ENCODE measurements at places on chromosomes 11 and 22.

GRCh38 chr11:119538753-119539152, 115.8 kb upstream of the THY1 start:
- DNase-seq = no peak

DNA sequence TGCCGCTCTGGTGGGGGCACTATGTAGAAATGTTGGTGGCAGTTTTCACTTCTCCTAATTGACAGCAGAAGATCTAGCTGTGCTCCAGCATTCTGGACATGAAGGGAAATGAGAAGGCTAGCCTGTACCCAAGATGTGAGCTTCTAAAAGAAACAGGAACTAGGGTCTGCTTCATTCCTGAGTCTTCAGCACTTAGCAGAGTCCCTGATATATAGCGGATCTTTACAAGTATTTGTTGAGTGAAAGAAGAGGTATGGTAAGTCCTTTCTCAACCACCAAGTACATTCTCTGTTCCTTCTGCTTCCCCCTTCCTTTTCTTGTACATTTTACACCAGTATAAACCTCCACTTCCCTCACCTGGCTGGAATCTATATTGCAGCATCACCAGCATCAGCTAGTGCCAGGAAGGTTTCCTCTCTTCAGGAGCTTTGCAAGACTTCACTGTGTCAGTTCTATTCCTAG, 408.3 kb upstream of the CADM1 start:
- DNase-seq = no peak

DNA sequence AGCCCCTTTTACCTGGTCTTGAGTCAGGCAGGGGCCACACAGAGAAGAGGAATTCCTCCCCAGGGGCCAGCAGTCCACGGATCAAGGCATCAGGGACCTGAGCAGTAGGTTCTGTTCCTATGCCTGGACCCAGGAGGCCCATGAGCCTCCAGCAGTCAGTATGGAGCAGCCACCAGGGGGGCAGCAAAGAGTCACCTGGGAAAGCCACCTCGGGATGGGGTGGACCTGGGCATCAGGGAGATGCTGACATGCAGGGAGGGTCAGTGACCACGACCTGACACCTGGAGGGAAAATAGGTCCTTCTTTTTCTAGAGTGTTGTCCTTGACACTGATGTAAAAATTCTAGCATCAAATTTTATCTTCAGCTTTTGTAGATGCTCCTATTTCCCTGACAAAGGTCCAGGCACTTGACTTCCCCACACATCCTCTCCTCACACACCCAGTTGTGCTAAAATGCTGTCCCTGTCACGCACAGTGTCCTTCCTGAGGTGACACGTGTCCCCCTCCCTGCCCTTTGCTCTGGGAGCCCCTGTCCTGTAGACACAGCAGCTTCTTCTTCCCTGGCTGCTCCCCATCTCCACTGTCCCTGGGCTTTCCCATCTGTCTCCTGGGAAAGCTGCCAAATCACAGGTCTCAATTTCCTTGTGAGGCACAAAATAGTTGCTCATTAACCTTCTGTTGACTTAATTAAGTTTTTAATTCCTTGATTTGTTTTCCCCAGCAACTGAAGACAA, 70.0 kb upstream of the IGLL5 start:
- DNase-seq = no peak

DNA sequence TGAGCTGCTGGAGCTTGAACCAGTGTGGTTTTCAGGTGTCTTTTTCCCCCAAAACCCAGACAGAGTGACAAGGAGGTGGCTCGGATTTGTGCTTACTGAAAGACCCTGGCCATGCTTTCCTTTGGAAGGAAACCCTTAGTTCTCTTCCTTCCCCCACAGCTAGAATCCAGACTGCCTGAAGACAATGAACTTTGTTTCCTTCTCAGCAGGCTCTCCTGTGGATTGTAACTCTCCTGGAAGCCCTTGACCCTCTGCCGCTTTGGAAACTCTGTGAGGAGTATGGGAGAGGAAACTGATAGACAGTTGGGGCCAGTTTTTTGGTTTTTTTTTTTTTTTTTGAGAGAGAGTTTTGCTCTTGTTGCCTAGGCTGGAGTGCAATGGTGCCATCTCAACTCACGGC, 62.1 kb upstream of the SESN3 start:
- no peak for DNase-seq

- no peak for DNase-seq
These were observed 24.9 kb upstream of the GNB1L start for GRCh38 chr22:19879643-19879991.

DNA sequence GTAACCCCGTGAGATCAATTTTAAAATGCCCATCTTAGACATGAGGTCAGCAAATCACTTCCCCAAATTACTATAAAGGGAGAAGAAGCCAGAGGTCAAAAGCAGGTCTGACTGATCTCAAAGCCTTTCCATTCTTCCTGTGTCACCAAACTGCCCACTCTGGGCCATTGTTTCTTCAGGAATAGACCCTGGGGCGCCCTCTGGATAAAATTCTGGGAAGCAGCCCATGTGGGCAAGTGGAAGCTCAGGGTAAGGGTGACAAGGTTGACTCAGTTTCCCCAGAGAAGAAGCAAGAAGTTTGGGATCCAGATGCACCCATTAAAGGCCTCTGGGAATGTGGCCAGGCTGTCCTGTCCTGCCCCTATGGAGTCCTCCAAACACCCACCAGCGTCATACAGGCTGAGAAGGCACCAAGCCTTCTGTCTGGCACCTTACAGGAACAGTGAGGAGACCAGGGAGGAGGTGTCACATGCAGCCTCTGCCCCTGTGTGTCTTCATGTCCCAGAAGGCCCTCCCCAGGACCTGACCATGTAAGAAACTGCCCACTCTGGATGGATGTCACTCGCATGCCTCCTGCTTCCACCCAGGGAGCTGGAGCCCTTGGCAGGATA, 50.1 kb downstream of the CHST1 start:
- DNase-seq = no peak

- no peak for DNase-seq
These were observed 7.3 kb upstream of the SCGB1A1 start for GRCh38 chr11:62411524-62411923.

DNA sequence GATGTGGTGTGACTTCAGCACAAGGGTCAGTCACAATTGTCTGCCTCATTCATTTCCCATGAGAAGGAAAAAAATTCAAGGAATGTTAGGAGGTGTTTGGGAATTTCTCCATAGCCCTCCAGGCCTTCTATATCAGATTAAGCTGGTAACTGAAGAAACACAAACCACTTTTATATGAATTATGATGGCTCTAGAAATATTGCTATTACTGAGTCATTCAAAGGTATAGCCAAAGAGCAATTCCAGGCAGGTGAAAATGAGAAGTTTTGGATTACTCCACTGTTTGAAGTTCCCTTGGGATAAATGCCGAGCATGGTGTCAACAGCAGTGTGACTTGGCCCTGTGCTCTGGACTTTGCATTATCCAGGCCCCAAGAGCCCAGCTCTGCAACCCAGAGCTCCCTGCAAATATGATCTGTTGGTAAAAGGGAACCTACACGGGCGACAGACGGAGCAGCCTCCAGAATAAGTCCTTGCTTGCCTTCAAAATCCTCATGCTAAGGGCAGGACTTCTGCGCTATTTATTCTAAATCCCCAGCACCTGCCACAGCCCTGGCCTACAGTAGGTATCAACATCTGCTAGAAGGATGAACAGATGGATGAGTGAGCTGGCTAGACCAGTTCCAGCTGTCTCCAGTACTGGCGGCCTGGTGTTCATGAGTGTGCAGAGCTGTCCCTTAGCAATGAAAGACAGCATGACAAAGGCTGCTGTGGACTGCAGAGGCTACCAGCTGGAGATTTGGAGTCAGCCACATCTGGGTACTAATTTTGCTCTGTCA, 67.5 kb upstream of the ZBED5 start:
- DNase-seq = no peak

DNA sequence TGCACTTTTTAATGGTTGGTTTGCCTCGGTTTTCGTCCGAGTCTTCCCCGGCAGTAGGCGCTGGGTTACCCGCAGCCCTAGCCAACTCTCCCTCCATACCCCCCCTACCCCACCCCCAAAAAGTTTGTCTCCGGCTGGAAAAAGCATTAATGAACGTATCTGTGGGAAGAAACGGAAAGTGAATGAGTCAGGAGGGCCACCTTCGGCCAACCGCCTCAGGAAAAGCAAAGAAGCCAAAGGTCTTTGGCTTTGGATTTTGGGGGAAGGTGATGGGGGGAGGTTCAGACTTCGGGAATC, 508 bp upstream of the FLI1 start:
- DNase-seq = no peak

DNA sequence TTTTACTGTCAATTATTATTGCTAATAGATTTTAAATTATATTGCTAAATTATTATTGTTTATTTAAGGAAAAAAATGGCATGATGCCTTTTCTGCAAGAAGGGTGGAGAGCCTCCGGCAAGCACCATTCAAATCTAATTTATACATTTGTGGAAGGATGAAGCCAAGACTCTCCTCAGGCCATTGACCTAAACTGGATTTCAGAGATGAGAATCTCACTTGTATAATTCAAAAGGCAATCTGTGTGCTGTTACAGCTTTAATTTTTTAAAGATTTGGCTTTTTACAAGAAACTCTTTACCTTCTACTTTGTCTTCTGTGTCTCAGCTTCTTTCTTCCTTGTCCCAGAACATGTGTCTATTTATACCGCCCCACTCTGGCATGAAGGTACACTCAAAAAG, 722.5 kb downstream of the ETS1 start:
- no peak for DNase-seq

DNA sequence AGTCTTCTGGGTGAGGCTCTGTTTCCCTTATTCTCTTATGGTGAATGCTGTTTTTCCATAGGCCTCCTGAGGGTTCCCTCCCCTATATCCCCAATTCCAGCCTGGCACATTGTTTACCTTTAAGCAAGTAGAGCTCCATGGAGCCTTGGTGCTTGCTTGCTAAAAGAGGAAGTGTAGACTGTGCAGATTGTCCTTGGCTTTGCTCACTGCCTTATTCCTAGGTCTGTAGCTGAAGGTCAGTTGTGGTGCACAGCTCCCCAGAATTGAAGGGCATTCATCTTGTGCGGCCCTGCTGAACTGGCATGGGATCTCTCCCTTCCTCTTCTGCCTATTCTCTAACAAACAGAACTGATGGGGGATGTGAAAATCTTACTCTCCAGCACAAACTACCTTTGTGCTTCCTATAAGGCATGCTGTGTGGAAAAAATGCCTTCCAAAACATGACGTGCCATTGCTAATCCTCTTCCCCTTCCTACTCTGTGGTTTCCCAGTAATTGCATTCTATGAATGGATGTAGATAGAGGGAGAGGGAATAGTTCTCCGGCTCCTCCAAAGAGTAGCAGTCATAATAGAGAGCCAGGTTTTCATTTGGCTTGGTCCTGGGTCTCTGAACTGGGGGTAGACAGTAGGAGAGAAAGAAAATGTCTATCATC, 34.2 kb upstream of the PLET1 start:
- DNase-seq = no peak

GRCh38 chr22:43262990-43263644, 76.2 kb upstream of the TTLL12 start:
- DNase-seq = no peak

GRCh38 chr11:100105255-100105981, 581.7 kb upstream of the ARHGAP42 start:
- no peak for DNase-seq

- no peak for DNase-seq
These were observed 85.2 kb downstream of the TSPAN18 start for GRCh38 chr11:44811841-44812448.

- DNase-seq = no peak
These were observed 6.9 kb downstream of the FAM168A start for GRCh38 chr11:73590991-73591390.

GRCh38 chr11:118838905-118839553, 44.7 kb upstream of the CXCR5 start:
- DNase-seq = no peak

DNA sequence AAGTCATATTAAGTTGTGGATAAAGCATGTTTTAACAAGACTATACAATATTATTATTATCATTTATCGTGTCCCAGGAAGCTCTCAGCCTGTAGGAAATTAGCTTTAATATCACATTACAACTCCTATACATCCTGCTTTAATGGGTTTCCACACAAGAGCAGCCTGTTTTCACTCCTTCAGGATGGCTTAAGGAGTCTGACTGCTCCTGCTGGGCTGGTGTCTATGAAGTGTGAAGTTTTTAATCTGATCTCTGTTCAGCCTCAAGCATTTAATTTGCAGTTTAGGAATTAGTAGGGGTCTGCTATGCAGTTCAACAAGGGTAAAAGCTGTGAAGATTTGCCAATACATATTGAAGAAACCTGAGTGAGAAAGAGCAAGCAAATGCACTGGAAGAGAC, 653.4 kb upstream of the LRRC4C start:
- no peak for DNase-seq

- DNase-seq = no peak
These were observed 11.4 kb downstream of the GGA1 start for GRCh38 chr22:37619991-37620390.

DNA sequence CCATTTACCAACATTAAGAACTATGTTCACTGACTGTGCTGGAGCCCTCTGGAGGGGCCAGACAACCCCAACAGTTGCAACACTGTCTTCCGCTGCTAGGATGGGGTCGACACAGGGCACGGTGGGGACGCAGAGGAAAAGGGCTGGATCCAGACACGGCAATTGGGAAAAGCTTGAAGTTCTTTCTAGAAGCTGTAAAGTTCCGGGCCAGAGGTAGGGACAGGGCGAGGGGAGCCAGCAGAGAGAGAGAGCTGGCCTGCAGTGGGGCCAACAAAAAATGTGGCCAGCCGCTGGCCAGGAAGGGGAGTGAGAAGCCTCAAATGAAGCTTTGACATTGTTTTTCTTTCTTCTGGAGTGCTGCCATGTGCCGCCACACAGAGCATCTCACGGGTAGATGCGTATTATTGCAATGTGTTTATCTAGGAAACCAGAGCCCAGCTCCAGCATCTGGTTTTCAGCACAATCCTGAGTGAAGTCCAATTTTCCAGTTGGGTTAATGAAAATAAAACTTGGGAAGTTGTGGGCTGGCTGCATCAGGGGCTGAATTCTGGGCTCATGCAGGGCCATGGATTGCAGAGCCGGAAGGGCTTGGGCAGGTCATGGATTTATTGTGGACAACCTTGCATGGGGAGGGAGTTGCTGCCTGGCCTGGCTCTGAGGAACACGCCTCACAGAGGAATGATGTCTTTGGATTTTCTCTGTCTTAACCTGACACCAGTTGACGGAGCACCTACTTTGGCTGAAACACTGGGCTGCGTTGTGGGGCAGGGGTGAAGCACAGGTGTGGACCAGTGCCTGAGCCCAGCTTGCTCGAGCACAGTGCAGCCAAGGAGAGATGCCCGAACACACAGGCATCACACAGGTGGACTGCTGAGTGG, 67.6 kb upstream of the AMPD3 start:
- DNase-seq = peak; percentile 51

DNA sequence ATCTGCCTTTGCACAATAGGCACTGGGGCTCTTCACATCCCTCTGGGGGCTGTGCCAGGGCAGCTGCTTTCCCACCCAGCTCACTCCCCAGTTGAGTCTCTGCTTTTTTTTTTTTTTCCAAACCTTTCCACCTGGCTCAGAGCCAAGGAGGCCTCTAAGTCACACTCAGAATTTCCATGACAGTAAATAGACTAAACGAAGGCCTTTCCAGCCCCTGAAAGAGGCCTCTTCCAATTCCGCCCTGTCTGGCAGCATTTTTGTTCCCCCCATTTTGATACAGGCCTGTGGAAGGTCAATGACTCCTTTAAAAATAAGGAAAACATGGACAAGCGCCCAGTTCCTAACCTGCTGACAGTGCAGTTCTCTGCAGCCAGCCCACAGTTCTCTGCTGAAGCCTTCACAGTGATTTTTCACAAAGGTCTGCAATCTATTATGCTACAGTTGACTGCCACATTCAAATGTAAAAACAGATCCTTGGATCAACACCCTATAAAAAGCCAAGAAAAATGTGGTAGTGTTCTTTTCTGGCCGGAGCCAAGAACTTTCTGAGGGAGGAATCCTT, 107.5 kb upstream of the SESN3 start:
- DNase-seq = peak; percentile 96

GRCh38 chr22:25382762-25383161, 163.3 kb downstream of the CRYBB2 start:
- DNase-seq = no peak

- no peak for DNase-seq
These were observed 42.8 kb downstream of the EXT2 start for GRCh38 chr11:44138286-44138685.

Measured in right lung (tissue), 10 donors.